ENCODE measurements at places on chromosomes 4 and X.

GRCh38 chr4:5958199-5958735 is 60.0 kb downstream of the C4orf50 start:
- no peak for DNase-seq

- DNase-seq = no peak
These were observed 574.8 kb upstream of the DIPK2B start for GRCh38 chrX:45775468-45775867.

GRCh38 chr4:108902769-108903168 is 139.9 kb upstream of the ETNPPL start:
- no peak for DNase-seq

GRCh38 chr4:143699331-143700045 is 987 bp downstream of the FREM3 start:
- DNase-seq = no peak

DNA sequence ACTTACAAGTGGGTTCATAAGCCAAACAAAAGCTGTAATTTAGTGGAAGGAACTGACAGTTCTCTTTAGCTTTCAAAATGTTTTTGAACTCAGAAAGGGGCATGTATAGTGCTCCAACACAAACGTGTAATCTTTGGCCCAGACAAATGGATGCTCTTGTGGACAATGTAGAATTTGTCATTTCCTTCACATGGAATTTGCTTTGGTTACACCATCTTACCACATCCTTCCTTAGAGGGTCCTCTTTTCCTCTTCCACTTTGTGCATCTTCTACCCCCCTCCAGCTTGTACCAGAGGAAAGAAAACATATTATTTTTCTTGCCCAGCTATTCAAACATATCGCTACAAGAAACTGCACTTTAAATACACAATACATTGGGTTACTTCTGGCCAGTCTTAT is 42.4 kb downstream of the MEPE start:
- no peak for DNase-seq

- DNase-seq = no peak
These were observed 17.2 kb upstream of the MYOZ2 start for GRCh38 chr4:119118397-119118796.

DNA sequence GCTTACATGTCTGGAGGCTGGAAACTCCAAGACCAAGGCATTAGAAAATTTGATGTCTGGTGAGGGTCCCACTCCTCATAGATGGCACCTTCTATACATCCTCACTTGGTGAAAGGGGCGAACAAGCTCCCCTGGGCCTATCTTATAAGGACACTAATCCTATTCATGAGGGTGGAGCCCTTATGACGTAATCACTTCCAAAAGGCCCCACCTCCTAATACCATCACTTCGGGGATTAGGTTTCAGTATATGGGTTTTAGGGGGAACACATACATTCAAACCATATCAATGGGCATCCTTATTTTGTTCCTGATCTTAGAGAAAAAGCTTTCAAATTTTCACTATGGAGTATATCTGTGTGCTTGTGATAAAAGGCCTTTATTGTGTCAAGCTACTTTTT is 39.0 kb upstream of the ALG13 start:
- no peak for DNase-seq

GRCh38 chr4:2350982-2351381 is 67.5 kb downstream of the ZFYVE28 start:
- no peak for DNase-seq

DNA sequence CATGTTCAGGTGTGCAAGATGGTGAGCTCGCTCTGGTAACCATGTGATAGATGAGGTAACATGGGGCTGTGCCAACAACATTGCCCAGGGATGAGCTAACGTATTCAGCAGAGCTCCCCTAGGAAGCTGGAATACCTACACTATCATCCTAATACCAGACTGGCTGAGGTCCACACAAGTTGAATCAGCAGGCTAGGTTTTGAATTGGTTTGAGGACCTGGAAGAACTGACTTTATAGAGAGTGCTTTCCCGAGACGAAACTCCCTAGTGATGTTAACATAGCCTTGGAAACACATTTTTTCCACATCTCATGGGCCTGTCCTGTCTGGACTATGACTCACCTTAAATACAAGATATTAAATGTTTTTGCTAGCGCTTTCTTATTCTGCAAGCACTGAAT is 56.7 kb downstream of the IGFBP7 start:
- DNase-seq = no peak

- no peak for DNase-seq
These were observed 355.9 kb downstream of the GPM6A start for GRCh38 chr4:175456131-175456530.

GRCh38 chr4:8896071-8896470 is 24.4 kb upstream of the HMX1 start:
- DNase-seq = no peak

All from stimulated activated CD4-positive, alpha-beta T cell treated with anti-CD3 and anti-CD28 coated beads, Interleukin-4, amount 100 ng/mL, for 1 hour (primary cell).